ENCODE measurements at places on chromosomes 7 and 10. TPM values are rescaled to one million over a fixed set of nuclear protein-coding genes. Genes with fewer than 3 reads are reported as not detected.

DNA sequence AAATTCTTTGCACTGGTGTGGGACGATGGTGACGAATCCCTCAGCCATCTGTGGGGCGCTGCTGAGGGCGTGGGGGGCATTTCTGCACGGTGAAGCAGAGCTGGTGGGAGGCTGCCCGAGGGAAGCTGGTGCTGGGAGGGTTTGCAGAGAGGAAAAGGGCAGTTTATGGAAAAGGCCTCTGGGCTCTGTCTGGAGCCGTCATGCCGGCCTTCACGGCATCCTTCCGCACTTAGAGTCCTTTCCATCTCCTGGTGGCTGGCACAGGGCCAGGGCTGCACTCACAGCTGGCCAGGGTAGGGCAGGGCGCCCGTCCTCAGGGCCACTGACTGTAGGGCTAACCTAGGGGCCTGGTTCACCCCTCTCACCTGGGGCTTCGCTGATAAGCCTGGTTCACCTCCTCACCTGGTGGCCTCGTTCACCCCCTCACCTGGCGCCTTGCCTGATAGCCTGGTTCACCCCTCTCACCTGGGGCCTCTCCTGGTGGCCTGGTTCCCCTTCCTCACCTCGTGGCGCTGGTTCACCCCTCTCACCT lies 598 bp upstream of the AMZ1 start:
- no peak for DNase-seq

DNA sequence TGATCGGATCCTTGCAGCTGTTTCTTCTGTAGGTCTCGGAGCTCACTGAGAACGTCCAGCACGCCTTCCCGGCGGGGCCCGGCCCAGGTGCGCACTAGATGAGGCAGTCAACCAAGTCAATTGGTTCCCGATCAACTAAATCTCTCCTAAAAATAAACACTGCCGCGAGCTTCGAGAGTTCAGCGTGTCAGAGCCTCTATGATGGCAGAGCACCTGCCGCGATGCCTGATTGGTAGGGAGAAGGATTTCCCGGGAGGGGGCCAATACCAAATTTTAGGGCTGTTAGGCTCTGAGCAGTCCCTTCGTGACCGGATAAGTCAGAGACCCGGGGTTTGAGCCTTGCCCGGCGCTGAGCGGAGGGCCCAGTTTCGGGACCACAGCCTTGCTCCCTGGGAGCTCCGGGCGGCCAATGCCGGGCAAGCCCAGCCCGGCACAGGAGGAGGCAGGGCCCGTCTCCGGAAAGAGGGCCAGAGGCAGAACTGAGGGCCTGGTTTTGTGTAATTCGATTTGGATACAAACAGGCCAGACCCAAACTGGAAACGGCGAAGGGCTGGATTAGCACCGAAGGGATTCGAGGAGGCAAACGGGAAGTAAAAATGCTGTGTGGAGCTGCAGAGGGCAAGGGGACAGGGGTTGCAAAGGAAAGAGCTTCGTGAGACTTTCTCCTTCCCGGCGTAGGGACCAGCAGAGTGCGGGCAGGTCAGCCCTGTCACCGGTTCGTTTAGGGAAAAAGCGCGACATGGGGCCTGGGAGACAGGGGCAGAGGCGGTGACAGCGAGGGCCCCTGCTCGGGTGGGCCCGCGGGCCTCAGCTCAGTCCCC lies 569 bp downstream of the SLC26A5 start:
- DNase-seq, result no peak

The GPR26 gene
- total RNA-seq, result not detected

DNA sequence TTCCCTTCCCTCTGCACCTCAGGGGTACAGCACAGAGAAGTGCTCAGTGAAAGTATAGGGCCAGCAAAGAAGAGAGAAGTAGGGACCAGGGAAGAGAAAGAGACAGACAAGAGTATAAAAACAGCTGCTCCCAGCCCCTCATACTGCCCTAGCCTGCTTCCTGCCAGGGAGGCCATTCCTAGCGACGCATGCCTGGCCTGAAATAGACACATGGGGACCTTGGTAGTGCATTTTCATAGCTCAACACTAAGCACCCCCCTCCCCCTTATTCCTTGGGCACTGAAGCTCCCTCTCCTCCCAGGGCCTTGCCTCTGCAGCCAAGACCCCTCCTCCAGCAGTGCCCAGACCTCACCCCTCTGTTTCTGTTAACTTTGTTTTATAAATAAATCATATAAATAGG lies 64.7 kb downstream of the ZMIZ1 start:
- DNase-seq, result no peak

GRCh38 chr10:24027107-24027506 lies 181.8 kb upstream of the KIAA1217 start:
- no peak for DNase-seq

- DNase-seq, result no peak
These were observed 124.5 kb downstream of the CXCL12 start for GRCh38 chr10:44260286-44260928.

- no peak for DNase-seq
These were observed 174.2 kb downstream of the KMT2E start for GRCh38 chr7:105188201-105188600.

DNA sequence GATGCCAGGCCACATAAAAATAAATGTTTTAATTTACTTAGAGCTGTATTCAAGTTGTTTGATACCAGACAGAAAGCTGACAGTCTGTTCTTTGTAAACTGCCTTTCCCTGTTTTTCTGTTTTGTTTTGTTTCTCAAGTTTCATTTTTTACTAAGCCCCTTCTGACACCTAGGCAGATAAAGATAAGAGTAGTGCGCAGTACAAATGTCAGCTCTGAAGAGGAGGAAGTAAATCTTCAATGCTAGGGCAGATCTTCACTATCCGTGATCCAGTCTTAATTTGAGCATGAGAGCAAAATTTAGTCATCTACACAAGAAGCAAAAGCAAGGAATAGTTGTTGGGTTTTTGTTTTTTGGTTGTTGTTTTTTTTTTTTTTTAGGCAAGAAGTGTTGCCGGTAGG lies 27.3 kb downstream of the MTURN start:
- no peak for DNase-seq

The NPC1L1 gene
- not detected for total RNA-seq

The SPDYE9 gene
- not detected for total RNA-seq

DNA sequence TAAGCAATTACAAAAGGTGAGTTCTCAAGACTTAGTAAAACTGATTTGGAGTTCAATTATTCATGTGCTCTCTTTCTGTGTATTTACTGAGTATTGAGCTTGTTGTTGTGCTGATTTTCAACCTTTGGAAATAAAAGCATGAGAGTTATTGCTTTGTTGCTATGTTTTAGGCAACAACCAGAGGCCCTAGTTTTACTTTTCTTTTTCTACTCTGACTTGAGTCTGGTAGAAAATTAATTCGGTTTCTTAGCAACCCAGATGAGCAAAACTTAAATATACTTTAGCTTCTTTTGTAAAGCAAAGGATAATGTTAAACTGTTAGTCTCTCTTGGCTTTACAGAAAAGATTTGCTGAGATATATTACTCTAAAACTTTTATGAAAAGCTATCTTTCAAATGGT lies 66.4 kb upstream of the SCIN start:
- DNase-seq, result no peak

GRCh38 chr10:104260775-104261115 lies 6.1 kb downstream of the GSTO1 start:
- DNase-seq, result no peak

DNA sequence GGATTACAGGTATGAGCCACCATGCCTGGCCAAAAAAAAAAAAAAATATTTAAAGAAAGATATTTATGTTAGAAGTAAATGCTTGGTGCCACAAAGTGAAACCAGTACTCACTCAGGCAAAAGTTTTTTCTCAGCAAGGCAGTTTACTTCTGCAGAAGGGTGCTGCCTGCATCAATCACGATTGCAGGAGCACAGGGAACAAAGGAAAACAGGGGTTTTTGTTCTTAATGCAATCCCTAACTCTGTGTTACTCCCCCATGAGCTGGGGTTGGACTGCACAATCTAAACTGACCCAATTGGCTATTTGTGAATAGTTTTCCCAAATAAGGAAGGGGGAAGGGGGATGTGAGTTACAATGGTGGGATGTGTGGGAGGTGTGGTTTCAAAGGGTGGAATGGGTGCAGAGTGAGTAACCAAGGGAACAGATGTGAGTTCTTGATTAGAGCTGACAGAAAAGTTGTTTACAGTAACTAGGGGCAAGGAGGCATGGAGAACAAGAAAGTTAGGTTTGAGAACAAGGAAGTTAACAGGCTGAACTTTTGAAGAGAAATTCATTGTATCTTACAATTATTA lies 255.4 kb downstream of the TYW1 start:
- DNase-seq, result no peak

The TRIM73 gene
- total RNA-seq, result 30.1 TPM

DNA sequence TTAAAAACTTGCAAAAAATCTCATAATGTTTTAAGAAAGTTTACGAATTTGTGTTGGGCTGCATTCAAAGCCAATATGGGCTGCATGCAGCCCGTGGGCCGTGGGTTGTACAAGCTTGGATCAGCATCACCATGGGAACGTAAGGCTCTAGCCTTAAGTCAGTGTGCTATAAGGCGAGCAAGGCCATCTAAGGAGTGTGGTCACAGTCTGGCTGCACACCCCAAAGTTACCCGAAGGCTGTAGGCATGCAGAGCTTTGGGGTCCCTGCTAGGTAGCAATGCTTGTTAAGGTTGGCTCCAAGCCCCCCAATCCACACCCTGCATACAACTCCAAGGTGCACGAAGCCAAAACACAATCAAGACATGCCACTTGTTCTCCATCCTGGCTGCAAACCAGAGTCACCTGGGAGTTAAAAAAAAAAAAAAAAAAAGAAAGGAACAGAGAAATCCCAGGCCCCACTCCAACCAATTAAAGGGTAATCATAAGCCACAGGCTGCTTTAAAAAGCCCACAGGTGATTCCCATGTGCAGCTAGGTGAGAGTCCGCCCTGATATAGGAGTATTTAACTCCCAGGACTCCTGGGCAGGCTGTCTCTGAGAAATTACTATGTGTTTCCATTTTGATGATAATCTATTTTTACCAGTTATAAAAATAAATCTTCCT lies 8.5 kb upstream of the PNLIPRP2 start:
- no peak for DNase-seq

- DNase-seq, result no peak
These were observed 28.0 kb downstream of the SEPTIN7 start for GRCh38 chr7:35828817-35829216.

DNA sequence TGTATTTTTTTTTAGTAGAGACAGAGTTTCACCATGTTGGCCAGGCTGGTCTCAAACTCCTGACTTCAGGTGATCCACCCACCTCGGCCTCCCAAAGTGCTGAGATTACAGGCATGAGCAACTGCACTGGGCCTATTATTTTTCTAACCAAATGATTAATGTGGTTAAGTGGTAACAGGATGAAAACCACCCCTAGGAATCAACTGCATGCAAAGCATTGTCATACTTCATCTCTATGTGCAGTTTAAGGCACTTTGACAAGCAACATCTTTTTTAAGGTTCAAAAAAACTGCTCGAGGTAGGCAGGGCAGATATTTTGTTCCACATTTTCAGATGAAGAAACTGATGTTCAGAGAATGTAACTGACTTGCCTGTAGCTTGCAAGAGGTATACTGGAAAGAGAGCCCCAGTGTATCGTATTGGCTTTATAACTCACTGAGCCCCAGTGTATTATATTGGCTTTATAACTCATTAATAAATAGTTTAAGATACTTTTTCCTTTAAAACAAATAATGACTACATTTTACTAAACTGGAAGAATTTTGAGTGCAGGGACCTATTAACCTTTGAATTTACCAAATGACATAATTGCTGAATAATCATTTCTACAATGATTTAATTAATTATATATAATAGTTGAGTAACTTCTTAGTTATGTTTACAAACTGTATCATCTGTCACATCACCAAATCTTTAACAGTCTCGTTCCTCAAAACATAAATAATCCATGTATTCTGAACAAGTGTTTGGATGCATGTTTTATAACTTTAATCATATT lies 38.1 kb downstream of the RTKN2 start:
- peak; percentile 21 for DNase-seq

The COL13A1 gene
- not detected for total RNA-seq

The C7orf57 gene
- 2.0 TPM for total RNA-seq

DNA sequence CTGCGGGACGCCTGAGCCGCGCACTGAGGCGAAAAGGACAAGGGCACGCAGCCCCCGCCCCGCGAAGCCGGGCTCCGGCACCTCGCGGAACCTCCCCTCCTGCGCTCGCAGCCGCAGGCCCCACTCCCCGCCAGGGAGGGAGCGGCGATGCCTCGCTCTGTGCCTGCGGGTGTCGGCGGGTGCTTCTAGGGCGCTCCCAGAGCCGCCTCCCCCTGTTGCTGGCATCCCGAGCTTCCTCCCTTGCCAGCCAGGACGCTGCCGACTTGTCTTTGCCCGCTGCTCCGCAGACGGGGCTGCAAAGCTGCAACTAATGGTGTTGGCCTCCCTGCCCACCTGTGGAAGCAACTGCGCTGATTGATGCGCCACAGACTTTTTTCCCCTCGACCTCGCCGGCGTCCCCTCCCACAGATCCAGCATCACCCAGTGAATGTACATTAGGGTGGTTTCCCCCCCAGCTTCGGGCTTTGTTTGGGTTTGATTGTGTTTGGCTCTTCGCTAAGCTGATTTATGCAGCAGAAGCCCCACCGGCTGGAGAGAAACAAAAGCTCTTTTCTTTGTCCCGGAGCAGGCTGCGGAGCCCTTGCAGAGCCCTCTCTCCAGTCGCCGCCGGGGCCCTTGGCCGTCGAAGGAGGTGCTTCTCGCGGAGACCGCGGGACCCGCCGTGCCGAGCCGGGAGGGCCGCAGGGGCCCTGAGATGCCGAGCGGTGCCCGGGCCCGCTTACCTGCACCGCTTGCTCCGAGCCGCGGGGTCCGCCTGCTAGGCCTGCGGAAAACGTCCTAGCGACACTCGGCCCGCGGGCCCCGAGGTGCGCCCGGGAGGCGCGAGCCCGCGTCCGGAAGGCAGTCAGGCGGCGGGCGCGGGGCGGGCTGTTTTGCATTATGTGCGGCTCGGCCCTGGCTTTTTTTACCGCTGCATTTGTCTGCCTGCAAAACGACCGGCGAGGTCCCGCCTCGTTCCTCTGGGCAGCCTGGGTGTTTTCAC lies 519 bp downstream of the ITGB8 start:
- no peak for DNase-seq

The HSPA14 gene
- 19.5 TPM for total RNA-seq

DNA sequence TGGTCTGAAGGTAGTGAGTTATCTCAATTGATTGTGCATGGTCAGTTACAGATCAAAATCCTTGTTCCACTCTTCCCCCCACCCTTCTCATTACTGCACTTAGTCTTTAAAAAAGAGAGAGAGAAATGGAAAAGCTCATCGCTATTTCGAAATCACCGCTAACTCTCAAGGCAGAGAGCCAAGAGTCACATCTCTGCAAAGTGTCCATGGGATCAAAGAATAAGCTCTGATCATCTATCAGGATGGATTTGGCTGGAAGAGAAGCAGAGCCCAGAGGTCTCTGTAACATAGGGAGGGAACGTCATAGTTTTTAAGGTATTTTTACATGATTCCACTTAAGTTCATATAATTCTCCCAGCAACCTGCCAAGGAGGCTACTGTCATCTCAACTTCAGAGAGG lies 30.0 kb upstream of the MYH16 start:
- no peak for DNase-seq

GRCh38 chr10:87966459-87966858 lies 103.0 kb downstream of the PTEN start:
- no peak for DNase-seq

The ATE1 gene
- total RNA-seq, result 26.4 TPM

GRCh38 chr10:63593576-63593975 lies 72.4 kb downstream of the REEP3 start:
- no peak for DNase-seq

GRCh38 chr7:87816389-87816788 lies 59.8 kb downstream of the SLC25A40 start:
- DNase-seq, result no peak
